ENCODE measurements at places on chromosomes 7 and 10.

- no peak for DNase-seq
Measured at GRCh38 chr10:33267708-33268107, 66.8 kb downstream of the NRP1 start.

GRCh38 chr7:149097088-149097487 lies 6.6 kb upstream of the ZNF786 start:
- no peak for DNase-seq

DNA sequence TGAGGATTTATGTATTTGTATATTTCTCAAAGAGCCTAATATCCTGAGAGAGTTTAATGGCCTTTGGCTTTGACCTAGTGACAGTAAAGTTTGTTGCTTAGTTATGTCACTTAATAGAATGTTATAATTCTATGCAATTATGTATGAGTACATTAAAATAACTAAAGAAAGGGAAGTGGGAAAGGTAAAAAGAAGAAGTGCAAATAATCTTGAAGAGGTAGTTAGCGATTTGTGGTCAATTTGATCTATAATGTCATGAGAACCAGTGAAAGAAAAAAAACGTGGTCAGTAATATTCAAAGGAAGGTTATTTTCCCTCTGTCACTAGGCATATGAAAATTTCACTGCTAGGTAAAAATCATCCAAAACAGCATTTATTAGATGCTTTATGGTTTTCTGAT lies 143.4 kb upstream of the LSM8 start:
- DNase-seq, result no peak

DNA sequence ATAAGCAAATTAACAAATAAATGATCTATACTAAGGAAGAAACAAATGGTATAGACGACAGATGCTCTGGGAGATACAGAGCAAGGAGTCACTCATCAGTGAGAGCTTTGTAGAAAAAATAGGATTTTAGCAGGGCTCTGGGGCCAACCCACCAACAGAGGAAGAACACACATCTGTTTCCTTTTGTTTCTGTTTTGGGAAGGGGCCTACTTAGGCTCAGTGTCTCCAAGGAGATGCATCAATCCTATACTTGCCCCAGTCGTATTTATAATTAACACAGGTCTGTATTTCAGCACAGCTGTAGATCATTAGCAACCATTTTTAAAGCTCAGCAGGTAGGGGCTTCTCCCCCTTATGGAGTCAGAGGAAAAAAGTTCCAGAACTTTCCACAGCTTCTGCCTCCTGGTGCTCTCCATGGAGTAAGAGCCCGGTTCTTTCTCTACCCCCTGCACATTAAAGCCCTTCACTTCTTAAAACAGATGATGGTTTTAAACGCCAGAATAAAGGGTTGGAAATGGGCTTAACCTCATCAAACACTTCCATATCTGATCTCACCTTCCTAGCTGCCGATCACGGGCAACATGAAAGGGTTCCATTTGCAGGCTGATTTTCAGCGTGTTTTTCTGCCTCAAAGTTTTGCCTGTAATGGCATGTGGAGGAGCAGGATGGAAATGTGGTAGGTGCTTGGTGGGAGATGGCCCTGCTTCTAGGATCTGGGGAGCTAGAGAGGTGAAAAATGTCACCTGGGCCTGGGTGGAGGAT lies 291.7 kb downstream of the TCF7L2 start:
- DNase-seq, result no peak

- no peak for DNase-seq
Measured at GRCh38 chr10:18364987-18365775, 225.0 kb downstream of the CACNB2 start.

DNA sequence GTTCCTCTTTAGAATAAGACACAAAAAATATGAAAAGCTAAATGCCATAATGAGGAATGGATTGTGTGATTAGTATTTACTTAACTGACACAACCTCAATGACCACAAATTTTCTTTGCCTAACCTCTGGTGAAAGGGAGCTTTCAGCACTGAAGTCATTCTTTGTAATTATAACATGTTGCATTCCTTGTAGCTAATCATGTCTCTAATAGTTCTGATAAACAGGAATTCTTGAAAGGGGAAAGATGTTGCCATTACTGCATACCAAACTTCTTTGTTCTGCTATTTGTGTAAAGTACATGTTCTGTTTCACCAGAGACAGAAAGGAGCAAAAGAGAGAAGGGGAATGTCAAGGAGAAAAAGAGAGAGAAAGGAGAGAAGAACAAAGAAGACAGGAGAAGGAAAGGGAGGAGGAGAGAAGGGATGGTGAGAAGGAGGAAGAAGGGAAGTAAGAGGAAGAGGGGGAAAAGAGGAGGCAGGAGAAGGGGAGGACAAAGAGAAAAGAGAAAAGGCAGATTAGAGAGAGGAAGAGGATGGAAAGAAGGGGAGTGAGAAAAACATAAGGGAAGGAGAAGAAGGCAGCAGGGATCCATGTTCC lies 120.9 kb downstream of the SEMA3D start:
- DNase-seq, result no peak

DNA sequence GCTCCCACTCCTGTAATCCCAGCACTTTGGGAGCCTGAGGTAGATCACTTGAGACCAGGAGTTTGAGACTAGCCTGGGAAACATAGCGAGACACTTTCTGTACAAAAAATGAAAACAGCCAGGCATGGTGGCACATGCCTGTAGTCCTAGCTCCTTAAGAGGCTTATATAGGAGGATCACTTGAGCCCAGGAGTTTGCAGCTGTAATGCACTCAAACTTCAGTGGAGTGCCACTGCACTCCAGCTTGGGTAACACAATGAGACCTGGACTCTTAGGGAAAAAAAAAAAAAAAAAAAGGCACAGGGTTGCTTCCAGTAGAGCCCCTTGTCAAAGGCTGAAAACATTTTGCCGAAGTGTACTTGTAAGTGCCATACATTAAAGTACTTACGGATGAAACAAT lies 195.3 kb downstream of the PHTF2 start:
- DNase-seq, result no peak

DNA sequence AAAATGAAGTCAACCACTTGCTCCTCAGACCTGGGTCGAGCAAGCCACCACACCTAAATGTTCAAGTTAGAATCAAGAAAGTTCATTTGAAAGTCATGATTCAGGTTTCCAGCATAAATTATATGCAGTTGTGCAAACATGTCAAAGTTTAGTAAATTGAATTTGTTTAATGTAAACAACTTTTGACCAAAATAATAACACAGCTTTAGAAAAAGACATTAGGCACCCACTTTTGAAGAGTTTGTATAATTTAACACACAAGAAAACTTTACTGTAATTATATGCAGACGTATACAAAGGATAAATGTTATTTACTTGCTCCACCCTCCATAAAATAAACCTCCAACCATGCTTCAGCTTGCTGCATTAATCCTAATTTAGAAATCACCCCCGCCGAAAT lies 680.0 kb downstream of the LRMDA start:
- DNase-seq, result no peak

GRCh38 chr7:105016068-105016708 lies 2.2 kb downstream of the KMT2E start:
- DNase-seq, result no peak

DNA sequence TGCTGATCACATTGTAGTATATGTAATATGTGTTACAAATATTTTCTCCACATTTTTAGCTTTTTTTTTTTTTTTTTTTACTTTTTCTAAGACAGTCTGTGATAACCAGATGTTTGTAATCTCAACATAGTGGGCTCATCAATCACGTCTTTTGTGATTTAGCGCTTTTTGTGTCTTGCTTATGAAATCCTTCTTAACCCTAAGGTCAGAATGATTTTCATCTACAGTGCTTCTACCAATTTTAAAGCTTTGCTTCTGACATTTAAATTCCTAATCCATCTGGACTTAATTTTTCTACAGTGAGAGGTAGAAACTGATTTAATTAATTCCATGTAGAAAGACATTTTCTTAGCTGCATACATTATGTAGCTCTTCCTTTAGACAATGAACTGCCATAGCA lies 626.4 kb downstream of the TNS3 start:
- DNase-seq, result no peak

DNA sequence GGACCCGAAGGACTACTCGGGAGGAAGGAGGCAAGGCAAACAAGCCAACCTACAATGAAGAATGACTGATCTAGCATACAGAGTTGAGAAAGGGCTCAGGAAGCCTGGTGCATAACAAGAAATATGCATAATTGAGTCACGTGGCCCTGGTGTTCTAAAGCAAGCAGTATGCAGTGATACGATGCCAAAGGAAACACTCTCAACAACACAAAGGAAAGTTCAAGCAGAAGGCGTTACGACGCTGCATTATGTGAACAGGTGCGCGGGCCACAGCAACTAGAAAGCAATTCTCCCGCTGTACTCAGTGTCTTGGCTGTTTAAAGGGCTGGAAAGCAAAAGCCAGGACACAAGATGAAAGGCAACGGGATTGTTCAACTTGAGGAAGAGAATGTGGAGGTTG lies 100.8 kb downstream of the PRTFDC1 start:
- DNase-seq, result no peak

DNA sequence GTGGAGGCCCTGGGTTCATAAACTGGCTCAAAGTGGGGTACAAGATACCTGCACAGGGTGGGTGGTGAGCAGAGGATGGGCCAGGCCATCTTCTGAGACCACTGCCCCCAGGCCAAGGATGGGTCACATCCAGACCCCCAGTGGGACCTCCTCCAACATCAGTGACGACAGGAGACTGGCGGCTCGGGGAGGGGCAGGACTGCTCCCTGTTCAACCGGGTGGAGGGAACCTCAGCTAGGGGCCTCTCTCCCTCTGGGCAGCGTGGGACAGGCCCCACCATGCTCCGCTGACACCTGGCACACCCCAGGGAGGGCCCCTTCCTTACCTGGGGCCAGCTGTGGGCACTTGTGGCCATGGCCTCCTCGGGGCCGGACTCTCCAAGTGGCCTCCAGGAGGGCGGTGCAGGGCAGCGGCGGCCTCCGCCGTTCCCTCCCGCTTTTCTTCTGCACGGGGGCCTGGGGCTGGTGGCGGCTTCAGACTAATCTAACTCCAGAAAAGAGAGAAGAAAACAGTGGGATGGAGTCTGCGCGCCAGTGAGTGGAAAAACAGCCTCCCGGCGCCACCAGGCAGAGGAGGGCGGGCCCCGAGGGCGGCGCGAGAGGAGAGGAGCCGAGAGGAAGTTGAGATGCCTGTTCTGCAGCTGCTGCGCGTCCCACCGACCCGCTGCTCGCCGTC lies at the start of gene CALHM2:
Gene CALHM2 (minus strand): TSS at position 540 of the 675 bp plus-strand sequence. CDS start 2,429 bp downstream, outside the sequence.
- peak; percentile 87 for DNase-seq

DNA sequence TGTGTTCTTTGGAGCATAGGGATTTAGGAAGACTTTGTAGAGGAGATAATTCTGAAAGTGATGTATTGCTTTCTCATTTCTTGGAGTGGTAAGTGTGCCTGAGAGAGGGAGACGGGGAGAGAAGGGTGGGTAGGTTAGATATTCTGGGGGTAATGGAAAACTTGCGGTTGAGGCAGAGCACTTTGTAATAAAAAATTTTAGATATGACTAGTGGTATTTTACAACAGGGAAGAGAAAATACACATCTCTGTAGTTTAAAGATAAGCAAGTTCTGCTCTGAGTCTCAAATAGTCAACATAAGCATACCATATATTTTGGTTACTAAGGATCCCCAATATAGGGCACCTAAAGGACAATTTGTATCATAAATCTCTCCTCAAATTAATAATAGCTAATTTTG lies 6.6 kb downstream of the VPS50 start:
- DNase-seq, result no peak

GRCh38 chr10:114925587-114926586 lies 12.1 kb upstream of the TRUB1 start:
- DNase-seq, result peak; percentile 37

GRCh38 chr7:19101909-19102308 lies 15.5 kb downstream of the TWIST1 start:
- DNase-seq, result no peak

- DNase-seq, result no peak
Measured at GRCh38 chr7:36366005-36366717, 23.5 kb upstream of the ANLN start.

DNA sequence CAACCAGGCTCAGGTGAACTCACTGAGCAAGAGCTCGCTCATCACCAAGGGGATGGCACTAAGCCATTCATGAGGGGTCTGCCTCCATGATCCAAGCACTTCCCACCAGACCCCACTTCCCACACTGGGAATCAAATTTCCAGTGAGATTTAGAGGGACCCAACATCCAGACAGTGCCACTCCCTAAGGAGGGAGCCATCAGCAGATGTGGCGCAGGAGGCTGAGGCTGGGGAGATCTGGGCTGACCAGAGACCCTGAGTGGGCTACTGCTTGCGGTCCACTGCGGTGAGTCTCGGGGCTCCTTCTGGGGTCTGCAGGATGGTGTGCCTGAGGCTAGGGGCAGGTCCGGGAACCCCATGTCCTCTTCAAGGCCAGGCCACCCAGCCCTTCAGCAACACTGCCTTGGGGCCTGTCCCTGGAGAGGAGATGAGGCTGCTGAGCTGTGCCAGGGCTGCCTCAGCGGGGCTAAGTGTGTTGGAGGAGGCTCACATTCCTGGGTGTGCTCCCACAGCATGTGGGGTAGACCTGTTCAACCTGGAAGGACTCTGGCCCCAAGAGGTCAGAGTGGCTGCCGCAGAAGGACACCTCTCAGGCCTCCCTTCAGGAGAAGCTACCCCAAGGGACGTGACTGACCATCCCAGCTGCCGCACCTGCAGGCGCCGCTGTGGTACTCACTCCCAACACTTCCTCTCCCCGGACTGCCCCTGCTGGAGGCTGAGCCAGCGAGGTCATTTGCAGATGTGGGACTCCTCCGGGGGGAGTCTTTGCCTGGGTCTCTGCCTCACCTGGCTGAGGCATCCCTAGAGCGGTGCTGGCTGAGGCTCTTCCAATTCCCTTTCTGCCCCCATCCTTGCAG lies 22.3 kb upstream of the PCBD1 start:
- no peak for DNase-seq

DNA sequence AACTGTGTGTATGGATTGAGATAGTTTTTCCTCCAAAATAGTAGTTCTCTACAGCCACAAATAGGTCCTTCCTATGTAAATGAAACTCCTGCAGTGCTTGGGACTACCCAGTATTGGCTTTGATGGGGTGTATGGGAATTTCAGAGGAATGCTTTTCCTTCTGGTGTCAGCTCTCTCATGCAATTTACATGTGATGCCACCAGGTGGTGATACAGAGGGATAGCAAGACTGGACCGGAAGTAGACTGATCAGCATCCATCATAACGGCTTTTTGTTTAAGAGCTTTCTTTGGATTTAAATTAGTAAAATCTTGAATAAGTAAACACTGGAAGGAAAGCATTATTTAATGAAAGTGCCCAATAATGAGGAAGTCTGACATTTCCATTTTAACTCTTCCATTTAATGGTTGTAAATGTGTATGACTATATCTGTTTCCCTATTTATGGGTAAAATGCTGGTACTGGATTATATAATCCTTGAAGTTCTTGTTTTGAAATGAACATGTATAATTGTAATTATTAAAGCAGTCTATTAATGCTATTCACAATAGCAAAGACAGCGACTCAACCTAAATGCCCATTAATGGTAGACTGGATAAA lies 22.7 kb downstream of the DYNC1I1 start:
- DNase-seq, result peak; percentile 44

DNA sequence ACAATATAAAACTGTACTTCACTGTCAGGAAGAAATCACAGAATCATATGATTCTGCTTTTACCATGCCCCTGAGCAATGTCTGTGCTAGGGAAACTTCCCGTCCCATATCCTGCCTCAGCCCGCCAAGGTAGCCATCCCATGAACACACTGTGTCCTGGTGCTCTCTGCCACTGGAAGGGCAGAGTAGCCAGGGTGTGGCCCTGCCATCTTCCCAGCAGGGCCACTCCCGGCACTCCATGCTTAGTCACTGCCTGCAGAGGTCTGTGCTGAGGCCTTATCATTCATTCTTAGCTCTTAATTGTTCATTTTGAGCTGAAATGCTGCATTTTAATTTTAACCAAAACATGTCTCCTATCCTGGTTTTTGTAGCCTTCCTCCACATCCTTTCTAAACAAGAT lies 31.8 kb downstream of the AP3M1 start:
- no peak for DNase-seq

GRCh38 chr7:3825491-3825890 lies 524.4 kb downstream of the SDK1 start:
- DNase-seq, result no peak

- DNase-seq, result no peak
Measured at GRCh38 chr10:73586583-73586984, 4.6 kb downstream of the USP54 start.

Data from SJCRH30 (cell line).